ENCODE measurements at places on chromosomes 7 and 10.

DNA sequence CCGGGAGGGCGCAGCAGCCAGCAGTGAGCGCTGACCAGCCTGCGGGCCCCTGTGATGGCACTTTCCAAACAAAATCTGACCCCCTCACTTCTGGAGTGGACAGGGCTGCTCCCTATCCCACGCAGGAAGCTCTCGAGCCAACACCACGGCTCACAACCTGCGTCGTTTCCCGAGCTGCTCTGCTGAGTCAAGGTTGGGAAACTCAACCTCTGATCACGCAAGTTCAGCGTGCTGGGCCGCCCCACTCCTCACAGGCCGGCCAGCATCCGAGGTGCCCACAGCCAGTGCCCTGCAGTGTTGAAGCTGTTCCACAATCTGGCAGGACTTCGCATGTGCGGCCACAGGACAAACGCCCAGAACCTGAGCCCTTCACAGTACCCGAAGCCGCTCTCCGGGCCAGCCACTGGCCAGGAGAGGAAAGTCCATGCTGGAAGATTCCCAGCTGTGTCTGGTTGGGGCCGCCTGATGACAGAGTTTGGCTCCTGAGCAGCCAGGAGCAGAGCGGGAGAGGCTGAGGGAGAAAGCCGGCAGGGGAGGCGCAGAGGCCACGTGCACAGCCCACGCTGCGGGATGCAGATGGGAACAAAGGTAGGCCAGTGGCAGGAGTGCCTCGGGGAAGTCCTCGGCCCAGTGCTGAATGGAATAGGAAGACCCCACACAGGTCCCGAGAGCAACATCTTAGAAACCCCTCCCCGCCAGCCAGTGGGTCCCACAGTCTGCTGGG is 263.3 kb upstream of the TCERG1L start:
- DNase-seq, result no peak

GRCh38 chr7:14720785-14721184 is 181.8 kb downstream of the DGKB start:
- DNase-seq, result no peak

- no peak for DNase-seq
Observed at GRCh38 chr10:49050366-49050765, 65.0 kb downstream of the VSTM4 start.

GRCh38 chr7:28586736-28587135 is 174.4 kb downstream of the CREB5 start:
- no peak for DNase-seq

- DNase-seq, result no peak
Observed at GRCh38 chr10:5911670-5912069, 21.6 kb downstream of the FBH1 start.

- no peak for DNase-seq
Observed at GRCh38 chr10:96703358-96703757, 17.0 kb downstream of the PIK3AP1 start.

- DNase-seq, result no peak
Observed at GRCh38 chr10:80411681-80412220, 3.4 kb downstream of the PRXL2A start.

GRCh38 chr10:53957401-53957800 is 843.6 kb downstream of the PCDH15 start:
- DNase-seq, result no peak

- no peak for DNase-seq
Observed at GRCh38 chr7:41002741-41003610, 699.9 kb downstream of the INHBA start.

All from anterior cingulate cortex (tissue), 58 donors.